NCI-H2081 (cell line): ENCODE measurements at places on chromosomes 13 and 19.
A peak's percentile ranks its signal among the peaks of the same experiment; 100 is the strongest.

GRCh38 chr19:51807111-51807701 lies 12.2 kb downstream of the FPR3 start:
- DNase-seq: no peak

DNA sequence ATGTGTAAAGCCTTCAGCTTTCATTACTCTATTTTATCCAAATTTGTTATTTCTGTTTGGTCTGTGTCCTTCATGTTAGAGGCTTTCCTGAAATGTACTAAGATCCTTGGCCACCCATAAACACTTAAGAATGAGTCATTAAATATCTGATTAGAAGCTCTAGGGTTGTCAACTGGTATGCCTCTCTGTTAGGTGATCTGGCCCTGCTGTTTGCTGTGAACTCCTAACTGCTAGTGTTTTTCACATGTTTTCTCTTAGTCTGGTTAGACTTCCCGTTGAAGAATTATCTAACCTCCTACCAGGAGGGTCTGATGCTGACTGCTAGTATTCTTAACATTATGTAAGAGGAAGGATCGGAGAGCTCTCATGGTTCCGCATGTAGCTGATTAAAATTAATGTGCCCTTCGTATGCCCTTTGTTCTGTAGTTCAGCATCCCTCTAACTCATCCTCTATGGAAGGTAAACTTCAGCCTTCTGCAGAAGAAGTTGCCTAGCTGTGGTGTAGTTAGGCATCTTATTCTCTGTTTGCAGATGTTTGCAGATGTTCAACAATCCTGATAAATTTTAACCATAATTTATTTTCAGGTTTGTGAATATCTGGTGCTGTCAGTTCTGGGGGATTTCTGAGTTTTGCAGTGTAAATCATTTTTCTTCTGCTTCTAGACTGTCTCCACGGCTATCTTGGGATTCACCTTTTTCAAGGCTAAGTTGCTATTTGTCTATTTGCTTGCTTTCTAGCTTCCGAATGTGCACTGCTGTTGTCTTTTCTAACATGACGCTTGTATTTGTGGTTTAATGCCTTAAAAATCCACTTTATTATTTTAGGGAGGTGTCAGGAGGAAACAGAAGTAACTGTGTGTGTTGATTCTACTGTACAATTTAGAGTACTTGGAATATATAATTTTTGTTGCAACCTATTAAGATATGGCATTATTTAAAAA lies 207.2 kb upstream of the SPRY2 start:
- no peak for DNase-seq

- DNase-seq: no peak
These were observed 2018.0 kb upstream of the PCDH20 start for GRCh38 chr13:63433546-63434150.

DNA sequence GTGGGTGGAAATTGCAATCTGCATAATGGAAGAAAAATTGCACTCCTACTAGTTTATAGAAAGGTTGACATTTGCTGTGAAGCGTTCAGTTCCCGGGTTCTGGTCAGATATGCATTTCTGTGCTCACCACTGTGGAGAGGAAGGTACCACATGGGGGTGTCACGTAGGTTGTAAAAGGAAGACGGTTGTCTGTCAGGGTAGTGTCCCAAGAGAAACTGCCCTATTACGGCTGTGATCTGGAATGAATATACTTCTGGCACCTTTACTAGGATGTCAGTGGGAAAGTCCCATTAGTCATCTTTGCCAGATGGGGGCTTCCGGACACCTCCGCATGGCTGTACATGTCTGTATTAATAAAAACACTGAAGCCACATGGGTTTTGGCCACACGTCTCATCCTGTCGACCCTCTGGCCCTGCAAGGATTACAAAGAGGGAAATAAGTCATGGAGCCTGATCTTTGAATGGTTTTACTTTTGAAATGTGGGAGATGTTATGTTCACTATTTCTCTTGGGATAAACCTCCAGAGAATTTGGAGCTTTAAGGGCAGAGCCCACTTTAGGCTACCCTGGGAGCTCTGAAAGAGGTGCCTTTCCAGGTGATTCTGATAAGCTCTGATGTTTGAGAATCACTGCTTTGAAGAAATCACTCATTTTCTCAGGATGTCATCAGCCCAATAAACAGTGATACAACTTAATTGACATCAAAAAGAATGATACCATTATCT lies 133.9 kb downstream of the AKAP11 start:
- DNase-seq: no peak

- DNase-seq: no peak
These were observed 302.2 kb downstream of the EFNB2 start for GRCh38 chr13:106233134-106233735.

- no peak for DNase-seq
These were observed 739 bp upstream of the TMEM145 start for GRCh38 chr19:42312370-42312769.

DNA sequence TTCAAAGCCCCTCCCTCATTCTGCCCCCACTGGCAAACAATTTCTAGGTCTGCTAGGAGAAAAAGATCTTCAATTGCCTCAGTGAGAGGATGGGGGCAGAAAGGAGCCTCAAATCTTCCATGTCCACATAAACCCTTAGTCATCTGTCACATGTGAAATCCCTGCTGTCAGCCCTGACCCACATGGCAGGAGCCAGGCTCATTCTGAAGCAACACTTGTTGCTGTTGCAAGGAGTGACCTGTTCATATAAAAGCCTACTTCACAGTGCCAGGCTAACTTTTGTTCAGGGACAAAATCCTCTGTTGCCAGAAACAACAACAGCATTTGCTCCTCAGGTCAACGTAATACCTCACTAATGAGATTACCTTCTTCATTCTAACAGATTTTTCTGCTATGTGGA lies 70.5 kb downstream of the IRS2 start:
- DNase-seq: no peak

GRCh38 chr19:14467816-14468215 lies 7.3 kb downstream of the PTGER1 start:
- DNase-seq: no peak

DNA sequence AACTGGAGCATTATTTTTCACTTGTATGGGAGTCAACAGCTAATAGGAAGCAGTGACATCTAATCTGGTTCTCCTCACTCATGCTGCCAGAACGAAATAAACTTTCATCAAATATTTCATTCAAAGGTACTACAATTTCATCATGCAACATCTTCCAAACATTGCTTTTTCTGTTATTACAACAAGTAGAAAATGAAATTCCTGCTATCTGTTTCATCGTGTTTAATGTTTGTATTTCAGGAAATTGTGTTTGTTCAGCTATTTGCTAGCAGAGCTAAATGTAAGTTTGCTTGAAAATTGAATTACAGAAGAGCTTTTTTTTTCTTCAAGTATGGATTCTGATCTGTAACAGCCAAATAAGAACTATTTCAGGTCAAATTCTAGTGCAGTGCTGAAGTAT lies 90.1 kb downstream of the SLITRK6 start:
- DNase-seq: no peak

- peak; percentile 93 for DNase-seq
These were observed 12.4 kb upstream of the SULT2B1 start for GRCh38 chr19:48539503-48540096.

- DNase-seq: peak; percentile 68
These were observed 204.9 kb downstream of the ZIC5 start for GRCh38 chr13:99766641-99767045.

GRCh38 chr19:50510700-50511068 lies 307 bp downstream of the JOSD2 start:
- no peak for DNase-seq

DNA sequence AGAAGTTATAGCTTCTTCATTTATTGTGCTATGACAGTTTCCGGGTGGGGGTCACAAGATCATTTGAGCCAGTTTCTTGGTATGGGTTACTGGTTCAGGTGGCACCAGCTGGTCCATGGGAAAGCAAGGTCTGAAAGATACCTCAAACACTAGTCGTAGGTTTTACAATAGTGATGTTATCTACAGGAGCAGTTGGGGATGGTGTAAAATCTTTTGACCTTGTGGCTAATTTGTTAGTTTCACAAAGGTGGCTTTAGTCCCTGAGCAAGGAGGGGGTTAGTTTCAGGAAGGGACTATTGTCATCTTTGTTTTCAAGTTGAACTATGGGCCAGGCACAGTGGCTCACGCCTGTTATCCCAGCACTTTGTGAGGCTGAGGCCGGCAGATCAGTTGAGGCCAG lies 24.6 kb downstream of the CHST8 start:
- DNase-seq: no peak

- no peak for DNase-seq
These were observed 2.4 kb upstream of the ITGBL1 start for GRCh38 chr13:101449790-101450748.

- DNase-seq: no peak
These were observed 746.9 kb upstream of the PCDH9 start for GRCh38 chr13:67977066-67977465.

GRCh38 chr19:17751912-17752273 lies 616 bp downstream of the FCHO1 start:
- DNase-seq: no peak

GRCh38 chr13:61010358-61010757 lies 405.3 kb downstream of the PCDH20 start:
- no peak for DNase-seq

- DNase-seq: no peak
These were observed 341.8 kb downstream of the OXGR1 start for GRCh38 chr13:96652506-96652905.

GRCh38 chr19:13063461-13064091 lies 39.1 kb downstream of the LYL1 start:
- no peak for DNase-seq

DNA sequence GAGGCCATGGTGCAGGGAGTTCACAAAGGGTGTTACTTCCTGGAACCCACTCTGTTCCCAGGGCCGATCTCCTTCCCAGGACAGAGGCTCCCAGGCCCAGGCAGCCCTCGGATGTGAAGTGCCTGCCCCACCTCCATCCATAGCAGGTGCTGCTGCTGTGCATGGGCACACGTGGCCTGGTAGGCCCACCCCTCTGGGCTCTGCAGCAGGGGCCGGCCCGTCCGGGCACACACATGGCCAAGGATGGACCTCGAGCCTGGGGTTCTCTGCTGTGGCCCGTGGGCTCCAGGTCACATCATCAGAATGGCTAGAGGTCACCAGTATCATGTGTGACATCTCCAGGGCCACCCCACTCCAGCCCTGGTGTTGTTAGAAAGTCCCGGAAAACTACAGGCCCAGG lies 71.8 kb downstream of the GADD45B start:
- no peak for DNase-seq

GRCh38 chr19:17121736-17122293 lies 46.2 kb downstream of the MYO9B start:
- no peak for DNase-seq

DNA sequence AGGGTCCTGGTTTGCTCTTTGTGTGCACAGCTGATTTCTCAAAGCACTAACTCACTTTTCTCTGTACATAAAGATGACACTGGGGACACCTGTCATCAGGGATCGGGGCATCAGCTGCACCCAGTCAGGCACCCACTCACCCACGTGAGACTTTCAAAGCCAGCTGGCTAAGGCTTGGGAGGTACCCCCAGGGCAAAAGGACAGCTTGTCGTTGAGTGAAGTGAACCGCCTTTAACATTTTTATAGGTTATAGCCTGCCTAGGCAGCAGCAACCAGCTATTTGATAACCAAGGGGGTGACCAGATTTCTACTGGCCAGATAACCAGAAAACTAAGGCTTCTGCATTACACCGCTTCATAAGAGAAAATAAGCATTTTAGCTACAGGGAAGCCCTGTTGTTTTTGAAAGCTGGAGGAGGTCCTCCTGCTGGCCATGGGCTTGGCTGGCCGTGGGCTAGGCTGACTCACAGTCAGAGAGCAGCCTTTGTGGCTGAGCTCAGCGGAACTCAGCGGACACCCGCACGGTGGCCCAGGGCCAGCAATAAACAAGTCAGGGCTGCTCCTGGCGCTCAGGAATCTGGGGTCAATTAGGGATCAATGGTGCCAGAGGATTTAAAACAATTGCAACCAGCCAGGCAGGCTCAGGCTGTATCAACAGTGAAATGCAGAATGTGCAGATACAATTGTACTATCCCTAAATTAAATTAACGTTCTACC lies 57.1 kb downstream of the ALOX5AP start:
- DNase-seq: peak; percentile 23

DNA sequence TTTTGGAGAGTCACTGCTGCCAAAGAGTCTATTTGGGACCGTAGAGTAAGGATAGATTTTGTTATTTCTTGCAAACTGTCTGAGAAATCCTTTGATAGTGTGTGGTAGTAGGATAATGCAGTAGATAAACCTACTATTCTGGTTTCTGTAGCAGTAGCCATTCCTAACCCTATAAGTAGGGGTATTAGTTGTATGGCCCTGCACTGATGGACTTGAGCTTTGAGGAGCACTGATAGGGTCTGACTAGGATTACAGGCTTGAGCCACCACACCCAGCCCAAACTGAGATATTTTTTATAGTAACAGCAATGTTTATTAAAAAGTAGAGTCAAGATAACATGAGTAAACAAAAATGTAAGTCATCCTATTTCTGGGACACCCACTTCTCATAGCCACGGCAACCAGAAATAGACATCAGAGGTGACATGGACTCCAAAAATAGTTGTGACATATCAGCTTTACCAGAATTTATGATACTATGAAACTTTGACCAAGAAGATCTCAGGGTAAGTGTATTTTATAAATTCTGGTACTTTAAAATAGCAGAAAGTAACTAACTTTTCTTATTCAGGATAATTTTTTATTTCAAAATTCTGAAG lies 479.1 kb downstream of the SUCLA2 start:
- no peak for DNase-seq

- DNase-seq: no peak
These were observed 31.5 kb downstream of the ABCC4 start for GRCh38 chr13:95269756-95270155.
